ENCODE measurements at places on chromosomes 4 and X.
A peak's percentile ranks its signal among the peaks of the same experiment; 100 is the strongest.

- DNase-seq, result no peak
Measured at GRCh38 chr4:188869581-188869980, 730.3 kb downstream of the TRIML1 start.

DNA sequence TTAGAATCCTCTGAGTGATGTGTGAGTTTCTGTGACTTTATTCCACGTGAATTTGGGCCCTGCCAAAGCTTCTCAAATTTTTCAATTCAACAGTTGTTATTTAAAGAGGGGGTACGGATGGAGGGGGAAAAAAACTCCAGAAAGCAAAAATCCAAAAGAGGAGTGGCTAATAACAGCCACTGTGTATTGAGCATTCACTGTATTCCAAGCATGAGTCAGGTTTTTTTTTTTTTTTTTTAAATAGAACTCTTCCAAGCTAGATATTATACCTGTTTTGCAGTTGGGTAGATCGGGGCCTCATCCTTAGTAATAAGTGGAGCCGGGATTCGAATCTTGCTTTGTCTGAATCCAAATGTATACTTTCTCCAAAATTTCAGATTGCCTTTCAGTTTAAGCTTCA, 6.4 kb upstream of the RHOH start:
- no peak for DNase-seq

GRCh38 chr4:75819121-75819520, 83.1 kb downstream of the PPEF2 start:
- DNase-seq, result no peak

- no peak for DNase-seq
Measured at GRCh38 chrX:23779025-23779424, 3.9 kb upstream of the SAT1 start.

DNA sequence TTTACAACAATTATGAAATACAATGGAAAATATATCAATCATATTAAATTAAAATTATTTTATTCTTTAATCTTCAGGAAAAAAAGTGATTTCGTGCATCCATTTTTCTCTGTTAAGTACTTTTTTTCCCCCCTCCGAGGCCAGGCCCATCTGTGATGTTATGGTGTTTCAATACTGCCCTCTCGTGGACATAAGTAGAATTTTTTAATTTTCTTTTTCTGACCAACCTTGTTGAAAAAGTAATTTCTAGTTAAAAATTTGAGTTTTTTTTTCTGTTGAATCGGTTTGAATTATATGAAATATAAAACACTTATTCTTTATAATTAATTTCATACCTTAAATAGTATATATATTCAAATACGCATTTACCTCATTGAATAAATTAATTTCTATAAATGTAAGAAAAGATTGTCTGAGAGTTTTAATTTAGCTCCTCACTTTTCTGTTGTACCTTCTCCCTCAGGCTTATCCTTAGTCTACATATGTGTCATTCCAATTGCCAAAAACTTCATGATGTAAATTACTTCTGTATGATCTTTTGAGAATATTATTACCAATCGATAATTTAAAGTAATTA, 175.8 kb upstream of the TECRL start:
- DNase-seq, result peak; percentile 26

GRCh38 chr4:96356591-96357370, 516.9 kb downstream of the PDHA2 start:
- DNase-seq, result no peak

DNA sequence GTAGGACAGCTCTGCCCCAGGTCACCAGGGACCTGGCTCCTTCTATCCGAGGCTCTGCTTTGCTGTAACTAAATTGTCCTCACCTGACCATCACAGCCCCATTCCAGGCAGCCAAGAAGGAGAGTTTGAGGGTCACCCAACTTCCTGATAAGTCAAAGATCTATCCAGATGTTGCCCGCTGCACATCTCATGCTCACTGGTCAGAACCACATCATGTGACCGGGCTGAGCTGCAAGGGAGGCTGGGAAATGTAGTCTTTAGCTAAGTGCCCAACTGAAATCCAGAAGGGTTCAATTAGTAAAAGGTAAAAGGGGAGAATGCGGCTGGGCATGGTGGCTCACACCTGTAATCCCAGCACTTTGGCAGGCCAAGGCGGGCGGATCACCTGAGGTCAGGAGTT, 18.4 kb downstream of the HMX1 start:
- no peak for DNase-seq

DNA sequence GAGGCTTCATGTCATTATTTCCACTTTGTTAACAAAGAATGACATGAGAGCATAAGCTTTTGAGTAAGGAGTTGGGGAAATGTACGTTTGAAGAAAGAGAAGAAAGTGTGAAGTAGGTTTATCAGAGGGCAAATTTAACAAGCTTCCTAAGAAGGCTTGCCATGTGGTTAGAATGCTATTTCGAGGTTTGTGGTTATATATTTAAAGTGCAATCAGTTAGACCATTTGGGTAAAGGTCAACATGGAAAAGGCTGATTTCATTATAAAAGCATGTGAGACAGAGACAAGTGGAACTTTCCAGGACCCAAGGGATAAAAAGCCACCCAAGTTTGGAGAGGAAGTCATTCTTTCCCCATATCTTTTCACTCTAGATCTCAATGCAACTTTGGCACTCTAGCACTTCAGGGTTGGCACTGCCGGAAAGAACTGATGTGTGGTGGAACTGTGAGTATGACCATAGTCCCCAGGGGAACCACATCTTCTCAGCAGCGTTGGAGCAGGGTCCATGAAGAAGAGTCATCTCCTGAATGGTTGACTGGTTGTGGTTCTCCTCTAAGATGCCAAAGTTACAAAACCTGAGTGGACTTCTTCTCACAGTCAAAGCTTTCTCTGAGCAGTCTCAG, 529.9 kb downstream of the MID1IP1 start:
- no peak for DNase-seq

DNA sequence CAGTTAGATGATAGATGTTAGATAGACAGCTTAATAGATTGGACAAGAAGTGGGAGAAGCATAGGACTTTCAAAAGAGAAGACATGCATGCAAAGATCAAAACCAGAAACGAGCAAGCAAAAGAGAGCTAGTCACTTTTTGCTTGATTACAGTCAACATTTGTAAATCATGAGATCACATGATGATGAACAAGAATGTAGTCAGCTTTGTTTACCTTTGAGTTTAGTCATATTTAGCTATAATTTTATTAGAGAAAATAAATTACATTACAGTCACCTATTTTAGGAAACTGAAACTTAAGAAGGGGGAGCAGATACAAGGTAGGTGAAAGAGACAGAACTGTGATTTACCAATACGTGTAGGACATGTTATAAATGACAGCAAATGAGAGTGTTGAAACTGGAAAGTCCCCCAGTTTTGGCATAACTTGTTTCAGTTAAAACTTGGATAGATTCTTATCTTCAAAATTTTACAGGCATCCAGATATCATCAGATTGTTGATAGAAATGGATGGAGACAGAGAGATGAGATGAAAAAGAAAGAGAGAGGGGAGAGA, 1083.1 kb upstream of the PCDH10 start:
- DNase-seq, result no peak

- DNase-seq, result no peak
Measured at GRCh38 chrX:36199928-36200327, 280.4 kb downstream of the CFAP47 start.

- DNase-seq, result no peak
Measured at GRCh38 chr4:105558277-105558676, 5.9 kb downstream of the ARHGEF38 start.

DNA sequence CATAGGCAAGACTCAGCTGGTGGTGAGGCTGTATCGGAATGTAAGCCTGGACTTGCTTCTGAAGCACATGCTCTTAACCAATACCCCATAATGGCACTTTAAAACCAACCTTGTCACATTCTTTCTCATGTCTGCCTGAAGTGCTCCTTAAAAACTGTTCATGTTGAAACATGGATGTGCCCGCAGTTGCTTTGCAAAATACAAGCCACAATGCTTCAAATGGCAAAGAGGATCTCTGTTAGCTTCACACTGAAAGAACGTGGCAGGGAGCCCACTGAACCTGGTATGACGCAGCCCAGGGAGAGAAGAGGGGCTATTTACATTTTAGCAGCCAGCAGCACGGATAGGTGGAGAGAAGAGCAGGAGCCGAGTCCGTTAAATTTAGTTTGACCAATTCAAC, 29.3 kb downstream of the SOD3 start:
- DNase-seq, result no peak

DNA sequence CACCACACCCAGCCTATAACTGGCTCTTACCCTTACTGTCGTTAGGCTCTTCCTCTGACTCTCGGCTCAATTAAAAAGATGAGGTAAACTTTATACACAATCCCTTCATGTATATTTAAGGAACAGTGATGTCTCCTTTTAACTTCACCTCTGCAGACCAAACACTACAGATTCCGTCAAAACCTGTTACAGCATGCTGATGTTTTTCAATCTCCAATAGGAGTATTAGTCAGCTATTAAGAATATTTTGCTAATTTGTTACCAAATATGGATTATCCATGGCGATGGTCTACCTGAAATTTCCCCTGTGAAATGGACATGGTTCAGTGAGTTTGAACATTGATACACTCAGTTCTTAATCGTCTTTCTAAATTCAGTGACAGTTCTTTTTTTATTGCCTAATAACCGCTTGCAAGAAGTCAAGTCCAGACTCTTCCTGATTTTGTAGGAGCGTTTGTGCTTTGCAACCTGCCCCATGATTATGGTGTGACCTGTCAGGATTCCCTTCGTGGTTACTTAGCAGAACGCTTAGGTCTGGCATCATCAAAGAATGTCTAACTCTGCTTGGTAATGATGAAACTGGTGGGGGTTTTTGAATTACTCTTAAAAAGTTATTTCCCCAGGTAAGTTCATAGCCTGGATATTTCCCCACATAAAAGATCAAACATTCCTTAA, 72.2 kb upstream of the STOX2 start:
- DNase-seq, result no peak

DNA sequence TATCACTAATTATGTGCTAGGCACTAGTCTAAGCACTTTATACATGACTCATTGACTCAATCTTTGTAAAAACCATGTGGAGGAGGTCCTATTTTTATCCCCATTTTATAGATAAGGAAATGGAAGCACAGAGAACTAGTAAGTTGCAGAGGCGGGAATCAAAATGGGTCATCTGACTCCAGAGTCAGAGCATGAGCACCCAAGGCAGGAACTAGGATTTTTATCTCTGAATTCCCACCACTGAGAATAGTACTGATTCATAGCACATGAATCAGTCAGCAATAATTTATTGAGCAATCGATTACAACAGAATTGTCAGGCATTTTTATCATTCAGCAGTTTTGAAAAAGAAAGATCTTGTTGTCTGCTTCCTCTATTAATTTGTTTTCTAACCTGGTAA, 19.3 kb downstream of the SCARB2 start:
- no peak for DNase-seq

DNA sequence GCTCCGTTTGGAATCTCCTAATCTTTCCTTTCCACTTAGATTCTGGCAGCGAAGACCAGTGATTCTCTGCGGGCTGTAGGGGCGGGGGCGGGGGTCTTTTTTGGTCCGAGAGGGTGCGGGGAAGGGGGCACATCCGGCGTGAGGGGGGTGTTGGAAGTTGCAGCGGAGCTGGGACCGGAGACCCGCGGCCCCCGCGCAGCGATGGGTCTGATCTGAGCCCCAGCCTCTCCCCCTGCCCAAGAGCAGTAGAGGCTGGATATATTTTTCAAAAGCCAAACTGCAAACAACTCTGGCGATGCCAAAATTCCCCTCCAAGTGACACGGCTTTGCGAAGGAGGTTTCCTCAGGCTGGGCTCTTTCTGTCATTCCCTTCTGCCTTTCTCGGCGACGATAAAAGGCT, 355 bp downstream of the GRID2 start:
- DNase-seq, result no peak

DNA sequence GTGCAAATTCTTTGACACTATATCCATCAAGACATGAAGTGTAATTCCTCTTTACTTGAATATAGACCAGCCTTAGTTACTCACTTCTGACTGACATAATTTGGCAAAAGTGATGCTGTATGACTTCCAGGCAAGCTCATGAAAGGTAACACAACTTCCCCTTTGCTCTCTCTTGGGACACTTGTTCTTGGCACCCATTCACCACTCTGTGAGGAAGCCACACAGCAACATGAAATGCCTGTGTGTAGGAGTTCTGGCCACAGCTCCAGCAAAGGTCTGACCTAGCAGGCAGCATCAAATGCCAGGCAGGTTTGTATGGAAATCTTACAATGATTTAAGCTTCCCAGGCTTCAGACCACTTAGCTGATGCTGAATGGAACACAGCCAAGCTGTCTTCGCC, 280.3 kb downstream of the PDHA2 start:
- no peak for DNase-seq

DNA sequence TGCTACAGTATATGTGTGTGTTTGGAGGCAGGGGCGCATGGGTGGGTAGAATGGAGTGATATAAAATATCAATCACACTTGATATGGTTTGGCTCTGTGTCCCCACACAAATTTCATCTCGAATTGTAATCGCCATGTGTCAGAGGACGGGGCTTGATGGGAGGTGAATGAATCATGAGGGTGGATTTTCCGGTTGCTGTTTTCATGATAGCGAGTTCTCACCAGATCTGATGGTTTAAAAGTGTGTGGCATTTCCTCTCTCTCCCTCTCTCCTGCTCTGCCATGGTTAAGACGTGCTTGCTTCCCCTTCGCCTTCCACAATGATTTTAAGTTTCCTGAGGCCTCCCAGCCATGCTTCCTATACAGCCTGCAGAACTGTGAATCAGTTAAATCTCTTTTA, 14.8 kb downstream of the SOWAHB start:
- DNase-seq, result no peak

- no peak for DNase-seq
Measured at GRCh38 chr4:132827522-132827921, 321.6 kb upstream of the PCDH10 start.

DNA sequence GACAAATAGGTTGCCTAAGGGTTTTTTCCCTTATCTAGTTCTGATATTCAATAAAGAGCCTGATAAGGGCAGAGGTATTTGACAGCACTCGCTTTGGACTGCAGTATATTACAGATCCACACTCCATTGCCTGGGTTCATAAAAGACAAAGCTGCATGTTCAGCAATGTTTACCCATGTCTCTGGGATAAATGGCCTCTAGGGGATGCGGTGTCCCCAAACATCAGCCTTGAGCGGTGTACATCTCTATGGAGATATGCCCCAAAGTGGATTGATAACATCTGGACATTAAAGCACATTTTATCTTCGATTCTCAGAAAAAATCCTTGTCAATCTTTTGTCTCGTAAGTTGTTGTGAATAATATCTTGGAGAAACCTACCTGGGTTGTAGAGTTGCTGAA, 660.8 kb upstream of the AADAT start:
- no peak for DNase-seq

DNA sequence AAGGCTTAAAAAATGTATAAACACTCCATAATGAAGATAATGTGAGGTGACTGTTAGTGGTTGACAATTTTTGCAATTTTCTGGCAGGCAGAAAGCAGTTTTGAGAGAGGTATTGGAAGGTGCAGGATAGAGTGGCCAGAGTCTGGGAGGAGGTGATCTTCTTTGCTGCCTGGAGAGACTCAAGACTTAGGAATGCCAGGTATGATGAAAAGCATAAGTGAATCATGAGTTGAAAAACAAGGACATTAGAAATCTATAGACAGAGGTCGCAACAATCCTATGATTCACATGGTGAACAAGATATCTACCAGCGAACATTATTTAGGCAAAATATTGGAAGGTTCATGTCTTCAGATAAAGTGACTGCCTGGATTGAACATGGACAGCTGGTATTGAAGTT, 118.5 kb downstream of the CFAP299 start:
- no peak for DNase-seq

GRCh38 chr4:55458611-55459010, 62.9 kb downstream of the TMEM165 start:
- no peak for DNase-seq

- no peak for DNase-seq
Measured at GRCh38 chrX:103610282-103610681, 2.5 kb downstream of the TCEAL3 start.
